ENCODE measurements at places on chromosomes 1 and 21.

- no peak for DNase-seq
Observed at GRCh38 chr1:212107481-212107880, 71.9 kb downstream of the DTL start.

GRCh38 chr1:106406114-106406513, 650.4 kb upstream of the PRMT6 start:
- DNase-seq, result no peak

GRCh38 chr1:93323185-93323820, 22.4 kb upstream of the DR1 start:
- DNase-seq, result no peak

GRCh38 chr1:5493851-5494311, 498.3 kb downstream of the NPHP4 start:
- no peak for DNase-seq

- no peak for DNase-seq
Observed at GRCh38 chr21:46455575-46456385, 2.9 kb upstream of the DIP2A start.

DNA sequence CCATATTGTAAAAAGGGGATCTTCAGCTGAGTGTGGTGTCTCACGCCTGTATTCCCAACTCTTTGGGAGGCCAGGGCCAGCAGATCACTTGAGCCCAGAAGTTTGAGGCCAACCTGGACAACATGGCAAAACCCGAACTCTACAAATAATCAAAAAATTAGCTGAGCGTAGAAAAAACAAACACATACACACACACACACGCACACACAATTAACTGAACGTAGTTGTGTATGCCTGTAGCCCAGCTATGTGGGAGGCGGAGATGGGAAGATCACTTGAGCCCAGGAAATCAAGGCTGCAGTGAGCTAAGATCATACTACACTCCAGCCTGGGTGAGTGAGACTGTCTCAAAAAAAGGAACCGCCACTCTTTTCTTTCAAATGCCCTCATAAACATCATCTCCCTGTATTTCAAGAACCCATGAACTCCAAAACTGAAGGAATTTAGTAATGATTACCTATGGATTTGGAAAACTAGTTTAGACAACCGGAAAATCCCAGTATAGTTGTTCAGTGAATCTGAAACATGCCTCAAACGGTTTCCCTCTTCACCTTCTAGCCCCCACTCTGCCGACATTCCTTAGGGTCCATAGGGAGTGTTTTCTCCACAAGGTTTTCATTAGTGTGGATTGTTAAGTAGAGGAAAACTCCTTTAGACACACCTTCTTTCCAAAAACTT, 4.5 kb downstream of the TXNIP start:
- no peak for DNase-seq

DNA sequence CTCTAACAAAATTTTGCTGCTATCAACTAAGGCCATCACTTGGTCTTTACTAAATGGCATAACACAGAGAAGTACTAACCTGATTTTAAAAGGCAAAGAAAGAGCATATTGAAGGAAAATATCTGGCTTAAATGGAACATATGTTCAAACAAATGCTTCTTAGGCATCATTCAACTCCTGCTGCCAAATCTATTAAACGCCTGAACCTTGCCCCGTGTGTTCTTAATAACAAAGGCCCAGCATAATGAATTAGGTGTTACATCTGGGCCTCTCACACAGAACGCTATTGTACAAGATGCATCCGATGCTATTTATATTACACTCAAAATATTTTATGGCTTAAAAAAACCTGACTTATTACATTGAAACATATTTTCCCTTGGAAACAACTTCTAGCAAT, 48.4 kb downstream of the B3GALNT2 start:
- DNase-seq, result no peak

GRCh38 chr1:7429290-7429689, 341.8 kb upstream of the VAMP3 start:
- DNase-seq, result no peak

DNA sequence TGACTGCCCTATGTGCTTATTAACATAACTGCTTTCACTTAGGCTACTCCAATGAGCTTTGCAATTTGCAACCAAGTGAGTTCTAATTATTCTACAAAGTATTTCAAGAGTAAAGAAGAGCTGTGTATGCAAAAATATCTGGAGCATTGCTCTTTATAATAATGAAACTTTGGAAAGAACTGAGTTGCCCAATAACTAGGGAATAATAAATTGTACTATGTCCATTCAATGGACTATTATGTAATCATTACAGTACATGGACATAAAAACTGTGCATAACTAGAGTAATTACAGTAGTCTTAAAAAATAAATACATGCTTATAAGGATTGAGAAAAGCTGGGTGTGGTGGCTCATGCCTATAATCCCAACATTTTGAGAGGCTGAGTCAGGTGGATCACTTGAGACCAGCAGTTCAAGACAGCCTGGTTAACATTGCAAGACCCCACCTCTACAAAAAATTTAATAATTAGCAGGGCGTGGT, 70.3 kb upstream of the JAK1 start:
- peak; percentile 4 for DNase-seq

DNA sequence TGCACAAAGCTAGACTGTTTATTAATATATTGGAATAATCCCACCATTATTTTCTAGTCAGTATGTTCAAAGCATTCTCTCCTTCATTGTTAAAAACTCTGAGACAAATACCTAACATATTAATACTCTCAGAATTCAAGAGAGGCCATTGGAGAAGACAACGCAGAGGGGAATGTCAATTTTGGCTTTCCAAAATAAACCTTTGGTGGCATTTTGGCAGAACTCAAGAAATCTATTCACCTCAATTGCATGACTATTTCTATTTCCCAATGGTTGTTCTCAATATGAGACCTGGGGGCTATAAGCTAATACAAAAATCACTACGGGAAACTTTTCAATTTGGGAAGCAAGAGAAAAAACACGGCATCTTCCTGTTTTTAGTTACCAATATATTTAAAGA, 58.5 kb downstream of the RUSC1 start:
- no peak for DNase-seq

DNA sequence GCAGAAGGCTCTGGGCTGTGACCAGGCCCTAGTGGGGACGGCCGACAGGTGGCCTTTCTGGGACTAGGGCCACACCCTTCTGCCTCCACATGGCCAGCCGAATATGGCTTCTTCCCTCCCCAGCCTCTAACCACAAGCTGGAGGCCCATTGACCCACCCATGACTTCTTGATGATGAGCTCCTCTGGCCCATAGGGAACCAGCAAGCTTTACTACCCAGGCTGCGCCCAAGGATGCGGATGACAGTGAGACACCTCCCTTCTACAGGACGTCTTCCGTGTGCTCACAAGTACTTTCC, 41.0 kb downstream of the LDLRAD2 start:
- no peak for DNase-seq

GRCh38 chr1:91221017-91221416, 183.6 kb downstream of the HFM1 start:
- DNase-seq, result no peak

GRCh38 chr1:113133038-113133437, 60.0 kb downstream of the LRIG2 start:
- no peak for DNase-seq

DNA sequence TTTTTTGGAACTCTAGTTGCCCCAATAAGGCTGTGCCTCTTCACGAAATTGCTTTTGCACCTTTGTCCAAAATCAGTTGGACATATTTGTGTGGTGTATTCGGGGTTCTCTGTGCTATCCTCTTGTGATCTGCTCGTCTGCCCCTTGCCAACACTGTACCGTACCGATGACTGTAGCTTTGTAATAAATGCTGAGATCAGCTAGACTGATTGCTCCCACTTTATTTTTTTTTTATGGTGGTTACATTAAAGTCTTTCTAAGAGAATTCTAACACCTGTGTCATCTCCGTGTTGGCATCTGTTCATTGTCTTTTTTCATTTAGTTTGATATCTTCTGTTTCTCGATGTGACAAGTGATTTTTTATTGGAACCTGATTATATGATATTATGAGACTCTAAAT, 94.1 kb downstream of the ADARB1 start:
- no peak for DNase-seq

DNA sequence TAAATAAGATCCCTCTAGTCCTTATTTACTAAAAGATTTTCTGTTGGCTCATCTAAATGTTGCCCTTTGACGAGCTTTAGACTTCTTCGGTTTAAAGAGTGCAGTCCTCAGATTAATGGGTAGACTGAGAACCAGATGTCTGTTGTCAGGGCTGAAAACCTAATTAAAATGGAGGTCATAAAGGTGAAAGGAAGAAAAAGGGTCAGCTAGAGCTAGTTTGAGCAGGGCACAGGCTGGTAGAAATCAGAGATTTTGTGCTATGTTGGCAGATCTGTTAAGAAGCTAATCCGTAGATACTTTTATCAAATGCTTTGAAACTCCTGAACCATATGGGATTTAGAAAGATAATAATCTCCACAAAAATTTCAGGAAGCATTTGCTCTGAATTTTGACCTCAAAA, 959.0 kb downstream of the PLA2G4A start:
- no peak for DNase-seq

- DNase-seq, result no peak
Observed at GRCh38 chr21:36479415-36480402, at the start of gene CLDN14. TSS of gene CLDN14 (minus strand) at chr21:36480122. CDS start at chr21:36461695, 18,427 bp downstream.

GRCh38 chr1:154454386-154455120, 47.5 kb upstream of the TDRD10 start:
- DNase-seq, result no peak

GRCh38 chr1:93712741-93713140, 31.1 kb upstream of the BCAR3 start:
- no peak for DNase-seq

GRCh38 chr1:79531790-79532189, 525.3 kb upstream of the ADGRL4 start:
- DNase-seq, result no peak

DNA sequence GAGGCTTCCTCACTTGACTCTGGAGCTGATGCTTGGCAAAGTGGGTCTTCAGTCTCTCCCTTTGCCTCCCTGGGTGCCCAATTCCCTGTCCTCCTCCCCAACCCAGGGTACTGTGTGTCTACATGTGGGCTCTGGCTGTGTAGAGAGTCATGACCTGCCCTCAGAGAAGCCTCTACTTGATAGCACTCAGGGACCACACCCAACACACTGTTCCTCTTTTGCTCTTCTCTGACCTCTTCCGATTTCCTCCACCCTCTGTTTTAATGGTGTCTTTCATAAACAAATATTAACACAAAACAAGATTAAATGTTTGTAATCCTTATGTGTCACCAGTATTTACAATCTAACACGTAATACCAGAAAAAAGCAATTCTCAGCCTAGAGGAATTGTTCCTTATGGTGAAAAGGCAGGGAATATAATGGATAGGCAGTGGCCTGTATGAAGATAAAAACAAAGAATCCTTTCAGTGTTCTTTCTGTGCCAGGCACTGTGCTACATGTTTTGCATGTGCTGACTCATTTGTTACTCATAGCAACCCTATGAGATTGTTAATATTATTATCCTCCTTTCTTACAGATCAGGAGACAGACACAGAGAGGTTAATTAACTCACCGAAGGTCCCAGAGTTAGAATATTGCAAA, 58.2 kb downstream of the HSD3B1 start:
- no peak for DNase-seq

DNA sequence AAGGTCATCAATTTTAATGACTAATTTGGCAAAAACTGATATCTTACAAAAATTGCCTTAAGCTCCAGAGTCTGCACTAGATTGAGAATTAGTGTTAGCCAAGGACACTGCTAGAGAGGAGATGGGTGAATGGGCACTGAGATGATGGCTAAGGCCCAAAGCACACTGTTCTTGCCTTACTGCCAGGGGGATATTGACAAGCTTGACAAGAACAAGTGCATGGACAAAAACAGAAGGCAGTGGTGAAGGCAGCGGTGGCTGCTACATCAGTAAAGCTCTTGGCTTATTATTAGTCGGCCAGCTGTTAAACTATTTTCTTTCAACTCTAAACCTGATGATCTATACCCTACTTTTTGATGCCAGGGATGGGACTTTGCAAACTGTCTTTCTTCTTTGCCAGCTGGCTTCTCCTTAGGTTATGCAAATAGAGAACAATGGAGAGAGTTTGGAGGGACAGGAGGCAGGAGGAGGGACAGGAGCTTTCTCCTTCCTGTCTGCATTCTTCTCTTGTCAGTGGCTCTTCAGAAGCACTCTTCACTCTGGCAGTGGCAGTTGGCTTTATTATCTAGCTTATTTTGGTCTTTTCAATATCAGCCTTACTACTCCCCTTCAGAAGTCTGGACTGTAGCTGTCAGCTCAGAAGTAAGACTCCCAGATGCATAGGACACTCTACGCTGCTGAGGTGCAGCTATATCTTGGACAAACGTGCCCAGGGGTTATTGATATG, 853.5 kb upstream of the TMPRSS15 start:
- DNase-seq, result no peak

- DNase-seq, result peak; percentile 82
Observed at GRCh38 chr1:167687919-167688519, 33.8 kb upstream of the MPZL1 start.

- DNase-seq, result no peak
Observed at GRCh38 chr21:42146821-42147220, 72.1 kb upstream of the ABCG1 start.

- no peak for DNase-seq
Observed at GRCh38 chr1:247747616-247748015, 325 bp downstream of the OR14A2 start.

DNA sequence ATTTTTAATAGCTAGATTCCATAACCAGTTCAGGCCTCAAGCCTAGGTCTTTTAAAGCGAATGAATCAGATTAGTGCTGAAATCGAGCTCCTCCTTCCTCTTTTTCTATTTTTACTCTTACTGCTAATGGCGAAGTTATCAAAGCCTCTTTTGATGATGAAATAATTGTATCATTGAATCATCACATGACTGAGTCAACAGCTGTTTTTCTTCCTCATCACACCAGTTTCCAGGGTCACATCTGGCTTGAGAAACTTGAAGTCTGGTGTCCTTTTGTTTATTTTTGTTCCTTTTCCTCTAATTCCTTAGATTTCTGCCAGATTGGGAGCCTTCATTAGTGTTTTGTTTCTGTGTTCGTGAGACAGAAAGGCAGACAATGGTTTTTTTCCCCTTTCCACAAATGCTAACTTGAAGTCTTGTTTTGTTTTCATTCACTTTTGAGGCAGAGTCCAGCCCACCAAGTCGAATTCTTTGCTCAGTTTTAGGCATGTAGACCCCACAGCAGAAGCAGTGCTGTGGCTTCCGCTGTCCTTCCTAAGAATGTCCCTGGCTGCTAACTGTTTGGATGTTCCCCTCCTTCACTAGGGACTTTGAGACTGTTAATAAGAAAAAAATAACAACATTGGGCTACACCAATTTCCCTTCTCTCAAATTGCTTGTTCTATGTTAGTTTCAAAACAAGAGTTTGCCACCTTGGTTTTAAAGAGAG, 51.9 kb upstream of the FMOD start:
- DNase-seq, result no peak

GRCh38 chr1:11875094-11875493, 16.3 kb upstream of the NPPB start:
- DNase-seq, result no peak

GRCh38 chr1:201518071-201518470, 11.1 kb upstream of the CSRP1 start:
- DNase-seq, result no peak
